ENCODE measurements at places on chromosomes 2 and 18.
A peak's percentile ranks its signal among the peaks of the same experiment; 100 is the strongest.

- DNase-seq = no peak
Measured at GRCh38 chr18:13237641-13238040, 19.1 kb downstream of the LDLRAD4 start.

GRCh38 chr18:59208602-59209125 lies 11.3 kb upstream of the GRP start:
- DNase-seq = no peak

DNA sequence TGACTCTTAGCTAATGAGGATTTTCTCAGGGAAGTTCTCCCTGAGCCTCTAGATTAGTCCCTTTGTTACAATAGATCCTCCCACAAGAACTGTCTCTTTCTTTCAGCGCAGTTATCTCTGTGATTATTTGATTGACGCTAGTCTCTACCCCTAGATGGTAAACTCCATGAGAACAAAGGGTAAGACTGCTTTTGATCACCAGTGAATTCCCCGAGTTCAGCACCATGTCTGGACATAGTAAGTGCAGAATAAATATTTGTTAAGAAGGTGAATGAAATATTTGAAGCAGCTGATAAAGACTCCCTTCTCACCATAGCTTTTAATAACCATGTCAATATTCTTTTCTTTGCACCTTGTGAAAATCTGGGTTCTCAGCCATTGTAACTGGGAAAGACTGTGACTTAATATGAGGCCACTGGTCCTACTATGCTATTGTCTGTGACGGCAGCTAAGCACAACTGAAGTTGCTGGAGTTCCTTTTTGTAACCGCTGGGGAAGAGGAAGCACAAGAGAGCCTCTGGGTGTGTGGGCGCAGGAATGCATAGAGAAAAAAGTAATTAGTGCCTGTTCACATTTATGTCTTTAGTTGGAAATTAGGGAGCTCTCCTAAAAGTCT lies 214.7 kb downstream of the TGIF1 start:
- DNase-seq = peak; percentile 59

- DNase-seq = peak; percentile 81
Measured at GRCh38 chr18:57728941-57729511, 74.1 kb downstream of the ATP8B1 start.

DNA sequence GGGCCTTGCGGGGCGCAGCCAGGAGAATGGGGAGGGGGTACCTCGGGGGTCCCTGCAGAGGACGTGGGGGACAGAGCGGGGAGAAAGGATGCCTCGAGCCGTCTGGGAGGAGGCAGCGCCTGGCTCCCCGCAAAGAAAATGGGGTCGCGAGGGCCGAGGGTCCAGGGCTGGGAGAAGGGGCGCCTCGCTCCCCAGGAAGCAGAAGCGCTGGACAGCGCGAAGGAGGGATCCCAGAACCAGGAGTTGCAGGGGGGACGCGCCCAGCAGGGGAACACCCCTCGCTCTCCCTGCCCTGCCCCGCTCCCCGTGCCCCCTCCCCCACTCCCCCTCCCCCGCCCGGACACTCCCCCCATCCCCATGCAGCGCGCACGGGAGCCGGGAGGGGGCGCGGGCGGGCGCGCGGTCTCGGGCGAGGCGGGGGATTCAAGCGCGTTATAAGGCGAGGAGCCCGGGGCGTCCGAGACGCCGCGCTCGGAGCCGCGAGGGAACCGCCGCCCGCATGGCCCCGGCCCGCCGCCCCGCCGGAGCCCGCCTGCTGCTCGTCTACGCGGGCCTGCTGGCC lies at the start of gene ERFE:
Gene ERFE (plus strand): TSS at position 462 of the 562 bp plus-strand sequence. CDS start 38 bp downstream, at position 500.
- peak; percentile 19 for DNase-seq

DNA sequence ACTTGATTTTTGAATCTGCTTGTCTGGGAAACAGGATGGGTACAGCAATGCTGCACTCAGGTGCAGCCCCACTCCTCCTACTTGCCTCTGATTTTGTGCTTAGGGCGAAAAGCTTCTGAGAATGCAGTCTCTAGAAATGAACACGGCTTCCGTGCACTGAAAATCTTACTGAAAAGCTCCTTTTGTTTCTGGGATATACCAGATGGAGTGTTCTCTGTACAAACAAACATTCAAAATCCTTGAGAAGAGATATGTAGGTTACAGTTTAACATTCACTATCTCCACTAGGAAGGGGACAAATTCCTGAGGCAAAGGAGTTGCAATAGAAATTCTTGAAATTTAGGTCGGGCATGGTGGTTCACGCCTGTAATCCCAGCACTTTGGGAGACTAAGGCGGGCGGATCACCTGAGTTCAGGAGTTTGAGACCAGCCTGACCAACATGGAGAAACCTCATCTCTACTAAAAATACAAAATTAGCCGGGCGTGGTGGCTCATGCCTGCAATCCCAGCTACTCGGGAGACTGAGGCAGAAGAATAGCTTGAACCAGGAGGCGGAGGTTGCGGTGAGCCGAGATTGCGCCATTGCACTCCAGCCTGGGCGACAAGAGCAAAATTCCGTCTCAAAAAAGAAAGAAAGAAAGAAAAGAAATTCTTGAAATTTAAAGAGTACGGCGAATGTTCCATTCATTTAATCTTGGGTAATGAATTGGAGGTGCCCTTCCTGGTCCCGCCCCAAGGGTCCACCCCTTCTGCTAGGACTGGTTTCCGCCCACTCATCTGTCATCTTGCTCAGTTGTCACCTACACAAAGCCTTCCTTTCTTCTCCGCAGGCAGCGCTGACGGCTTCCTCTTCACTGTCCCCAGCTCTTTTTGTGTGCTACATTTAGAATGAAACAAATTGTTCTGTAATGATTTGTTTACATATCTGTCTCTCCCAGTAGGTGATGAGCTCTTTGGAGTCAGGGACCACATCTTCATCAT lies 92.4 kb downstream of the SOCS6 start:
- no peak for DNase-seq

DNA sequence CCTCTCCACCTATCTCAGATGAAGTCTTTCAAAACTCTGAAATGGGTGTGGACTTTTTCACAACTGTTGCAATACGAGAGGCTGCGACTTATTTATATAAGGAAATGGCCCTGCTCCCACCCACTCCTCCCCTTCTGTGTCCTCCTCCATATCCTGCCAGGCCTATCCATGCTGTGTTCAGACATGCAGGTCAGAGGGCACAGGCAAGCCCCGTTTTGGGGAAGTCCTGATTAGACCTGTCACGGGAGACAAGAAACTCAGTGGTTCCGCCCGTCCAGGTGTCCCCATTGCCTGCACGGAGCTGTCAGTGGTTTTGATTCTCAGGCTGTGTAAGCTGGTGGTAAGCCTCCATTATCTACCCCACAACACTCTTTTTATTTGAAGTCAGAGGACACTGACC lies 99.6 kb upstream of the MGAT5 start:
- peak; percentile 23 for DNase-seq

- no peak for DNase-seq
Measured at GRCh38 chr2:20398956-20399567, 47.8 kb upstream of the RHOB start.

DNA sequence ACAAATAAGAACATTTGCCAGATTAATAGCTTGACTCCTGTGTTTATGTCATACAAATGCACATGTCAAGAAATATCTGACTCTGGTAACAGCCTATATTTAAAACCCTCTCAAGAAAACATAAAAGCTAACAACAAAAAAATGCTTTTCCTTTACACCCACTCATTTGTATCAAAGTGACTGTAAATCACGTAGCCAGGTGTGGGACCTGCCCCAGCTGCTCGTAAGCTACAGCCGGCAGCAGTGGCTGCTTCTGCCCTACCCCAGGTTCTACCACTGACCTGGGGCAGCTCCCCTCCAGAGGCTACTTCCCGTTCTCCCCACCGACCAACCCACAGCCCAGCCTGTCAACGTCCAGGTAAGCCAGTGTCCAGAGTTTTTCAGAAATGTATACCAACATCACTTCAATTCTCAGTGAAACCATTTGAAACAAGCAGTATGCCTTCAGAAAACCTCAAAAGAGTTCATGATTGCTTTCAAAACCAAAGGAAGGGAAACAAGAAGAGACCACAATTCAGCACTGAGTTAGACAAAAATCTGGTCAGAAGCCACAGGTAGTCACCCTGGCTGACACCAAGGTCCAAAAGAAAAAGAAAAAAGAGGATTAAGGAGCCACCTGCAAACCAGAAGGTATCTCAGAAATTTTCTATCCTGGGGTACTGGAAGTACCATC lies 40.4 kb downstream of the KIDINS220 start:
- DNase-seq = no peak

- no peak for DNase-seq
Measured at GRCh38 chr2:236319036-236319435, 54.8 kb upstream of the ASB18 start.

- DNase-seq = peak; percentile 95
Measured at GRCh38 chr2:74849228-74849892, 15.4 kb downstream of the HK2 start.

DNA sequence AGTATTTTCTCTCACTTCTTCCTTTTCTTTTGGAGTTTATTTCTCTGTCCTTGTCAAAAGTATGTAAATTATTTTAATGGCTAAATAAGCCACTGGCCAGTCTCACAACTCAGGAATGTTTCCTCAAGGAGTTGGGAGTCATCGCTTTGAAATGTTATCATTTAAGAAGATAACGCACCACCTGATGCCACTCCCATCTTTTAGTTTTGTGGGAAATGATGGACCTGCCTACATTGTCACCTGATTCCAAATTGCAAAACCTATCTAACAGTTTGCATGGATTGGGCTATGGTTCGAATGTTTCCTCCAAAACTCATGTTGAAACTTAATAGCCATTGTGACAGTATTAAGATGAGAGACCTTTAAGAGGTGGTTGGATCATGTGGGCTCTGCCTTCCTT lies 32.4 kb upstream of the PPM1B start:
- no peak for DNase-seq

DNA sequence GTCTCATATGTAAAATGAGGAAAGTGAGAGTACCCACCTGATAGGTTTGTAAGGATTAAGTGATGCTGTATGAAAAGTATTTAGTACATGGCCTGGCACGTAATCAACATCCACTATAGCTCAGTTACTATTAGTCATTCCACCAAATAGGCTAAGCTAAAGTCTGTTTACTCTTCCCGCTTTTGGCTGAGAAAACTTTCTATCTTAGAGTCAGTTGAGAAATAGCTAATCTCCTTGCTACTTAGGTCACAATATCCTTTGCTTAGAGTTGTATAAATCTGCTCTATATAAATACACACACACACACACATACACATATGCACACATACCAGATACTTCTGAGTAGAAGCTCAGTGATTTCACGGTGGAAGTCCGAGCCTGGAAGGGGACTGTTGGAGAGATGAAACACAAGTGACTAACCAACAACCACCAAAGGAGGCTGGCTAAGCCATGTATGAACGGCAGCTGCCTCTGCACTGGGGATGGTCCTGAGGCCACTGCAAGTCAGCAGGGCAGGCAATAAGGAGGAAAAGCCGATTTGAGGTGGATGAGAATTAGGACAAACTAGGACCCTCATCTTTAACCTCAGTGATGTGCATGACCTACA lies 104.6 kb upstream of the EPHA4 start:
- DNase-seq = no peak

DNA sequence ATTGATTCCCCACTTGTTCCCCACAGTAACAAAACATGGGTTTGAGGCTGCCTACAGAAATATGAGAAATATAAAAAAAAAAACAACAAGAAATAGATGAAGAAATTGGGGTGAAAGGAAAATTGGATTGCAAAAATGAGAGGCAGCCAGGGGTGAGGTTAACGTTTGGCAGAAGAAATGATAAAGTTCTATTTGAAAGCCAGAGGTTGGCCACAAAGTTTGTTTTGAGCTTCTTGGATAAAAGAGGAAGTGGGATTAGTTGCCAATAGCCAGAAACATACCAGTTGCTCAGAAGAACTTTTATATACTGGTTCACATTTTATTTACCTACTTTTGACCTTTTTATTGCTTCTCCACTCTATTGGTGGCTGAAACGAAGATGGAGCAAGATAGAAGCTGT lies 67.5 kb downstream of the FASTKD2 start:
- no peak for DNase-seq

DNA sequence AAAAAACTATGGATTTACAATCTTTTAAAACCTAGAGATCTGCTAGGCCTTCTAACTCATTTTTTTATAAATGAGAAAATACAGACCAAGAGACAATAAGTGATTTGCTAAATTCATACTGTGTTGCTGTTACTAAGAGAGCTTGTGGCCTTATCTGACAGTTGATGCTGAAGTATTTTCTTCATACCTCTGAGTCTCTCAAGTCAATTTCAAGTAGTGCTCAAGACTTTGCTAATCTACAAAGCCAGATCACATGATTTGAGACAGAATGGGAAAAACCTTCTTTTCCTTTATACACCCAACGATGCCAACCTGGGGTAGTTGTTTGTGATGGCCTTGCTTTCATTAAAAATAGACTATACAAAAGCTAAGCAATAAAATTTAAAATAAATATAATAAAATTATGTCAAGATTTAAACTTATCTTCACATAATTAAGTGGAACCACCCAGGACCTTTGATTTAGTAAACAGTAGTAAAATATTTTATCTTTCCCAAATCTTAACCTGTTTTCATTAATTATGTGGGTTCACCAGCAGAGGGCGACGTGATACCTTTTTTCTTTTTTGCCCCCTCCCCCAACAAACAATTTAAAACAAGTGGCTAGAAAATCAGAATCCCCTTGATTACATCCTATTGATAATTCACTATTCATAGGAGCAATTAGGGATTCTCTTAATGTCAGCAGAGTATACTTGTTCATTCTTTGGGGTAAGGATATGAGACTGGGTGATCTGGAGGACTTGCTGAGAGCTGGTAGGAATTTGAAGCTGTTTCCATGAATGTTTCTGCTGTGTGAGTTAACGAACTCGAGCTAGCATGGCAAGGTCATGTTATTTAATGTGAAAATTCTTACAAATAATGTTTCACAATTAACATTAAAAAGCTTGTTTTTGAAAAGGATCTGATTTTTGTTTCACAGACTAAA lies 49.6 kb upstream of the SLC5A7 start:
- DNase-seq = no peak

GRCh38 chr2:45781464-45781811 lies 130.0 kb downstream of the PRKCE start:
- no peak for DNase-seq

GRCh38 chr2:33369191-33369590 lies 107.3 kb upstream of the RASGRP3 start:
- no peak for DNase-seq

GRCh38 chr2:220748875-220749479 lies 823.1 kb downstream of the EPHA4 start:
- DNase-seq = no peak

- no peak for DNase-seq
Measured at GRCh38 chr2:229519655-229520430, 194.5 kb downstream of the DNER start.

GRCh38 chr18:61612517-61612916 lies 279.3 kb downstream of the CDH20 start:
- DNase-seq = peak; percentile 7

- peak; percentile 67 for DNase-seq
Measured at GRCh38 chr2:63861220-63861822, 19.6 kb downstream of the UGP2 start.

DNA sequence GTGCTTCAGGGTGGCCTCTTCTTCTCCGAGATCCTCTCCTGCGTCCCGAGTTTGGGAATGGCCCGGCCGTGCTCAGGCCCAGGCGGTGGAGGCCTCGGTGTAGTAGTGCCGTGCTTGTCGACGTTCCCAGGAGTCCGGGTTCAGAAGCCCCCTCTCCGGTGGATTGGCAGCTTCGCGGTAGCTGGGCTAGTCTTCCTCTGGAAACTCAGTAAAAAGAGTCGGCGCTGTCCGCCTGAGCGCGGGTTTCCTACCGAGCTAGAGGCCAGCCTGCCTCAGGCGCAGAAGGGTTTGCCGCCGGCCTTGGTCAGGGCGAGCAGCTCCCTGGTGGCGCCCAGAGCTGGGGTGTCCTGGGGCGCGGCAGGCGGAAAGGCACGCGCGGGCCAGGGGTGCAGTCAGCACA lies 3.2 kb downstream of the RALBP1 start:
- no peak for DNase-seq

- DNase-seq = no peak
Measured at GRCh38 chr2:174753038-174753633, 11.1 kb downstream of the CHRNA1 start.
